ENCODE measurements at places on chromosomes 13 and 19. TPM values are rescaled to one million over a fixed set of nuclear protein-coding genes. Genes with fewer than 3 reads are reported as not detected.

DNA sequence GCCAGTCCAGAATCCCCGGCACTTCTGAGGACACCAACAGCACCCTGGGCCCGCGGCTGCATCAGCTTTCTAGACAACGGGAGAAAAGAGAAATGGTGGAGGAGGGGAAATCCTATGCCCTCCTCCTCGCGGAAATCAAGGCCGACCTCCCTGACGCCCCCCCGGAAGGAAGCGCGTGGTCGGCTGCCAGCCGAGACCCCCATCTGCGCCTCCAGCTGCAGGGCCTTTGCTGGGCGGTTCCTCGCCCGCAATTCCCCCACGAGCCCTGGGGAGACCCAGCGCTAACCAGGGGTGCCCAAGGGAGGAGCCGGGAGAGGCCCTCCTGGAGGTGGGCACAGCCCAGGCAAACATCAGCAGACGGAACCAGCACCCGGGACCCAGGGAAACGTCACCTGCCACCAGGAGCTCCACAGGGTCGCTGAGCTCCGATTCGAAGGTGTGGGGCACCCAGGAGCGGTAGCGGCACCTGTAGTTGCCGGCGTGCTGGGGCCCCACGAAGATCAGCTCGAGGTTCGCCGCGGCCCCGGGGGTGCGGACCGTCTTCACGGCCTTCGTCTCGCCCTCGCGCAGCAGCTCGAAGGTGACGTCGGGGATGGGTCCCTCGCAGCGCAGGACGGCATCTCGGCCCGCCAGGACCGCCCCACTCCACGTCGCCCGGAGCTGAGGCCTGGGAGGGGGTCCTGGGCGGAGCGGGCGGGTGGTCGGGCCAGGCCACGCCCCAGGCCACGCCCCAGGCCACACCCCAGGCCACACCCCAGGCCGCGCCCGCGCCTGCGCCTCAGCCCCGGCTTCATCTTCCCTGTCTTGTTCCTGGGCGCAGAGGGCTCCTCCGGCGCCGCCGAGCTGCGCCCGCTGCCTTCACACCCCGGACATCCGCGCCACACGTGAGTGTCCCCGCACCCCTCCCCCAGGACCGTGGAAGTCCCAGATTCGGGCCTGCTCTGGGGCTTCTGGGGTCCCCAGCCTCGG is 6.0 kb downstream of the A1BG start:
- peak overlapping the region; percentile 83 for H3K27ac ChIP-seq
- DNase-seq, result peak; percentile 63
- H3K36me3 ChIP-seq, result peaks cover 12% of the 10 kb centered on the region
- no peaks in the 10 kb centered on the region for H3K27me3 ChIP-seq
- H3K4me1 ChIP-seq, result peaks cover 29% of the 10 kb centered on the region

SELENOW gene
- total RNA-seq, result 106 TPM

DNA sequence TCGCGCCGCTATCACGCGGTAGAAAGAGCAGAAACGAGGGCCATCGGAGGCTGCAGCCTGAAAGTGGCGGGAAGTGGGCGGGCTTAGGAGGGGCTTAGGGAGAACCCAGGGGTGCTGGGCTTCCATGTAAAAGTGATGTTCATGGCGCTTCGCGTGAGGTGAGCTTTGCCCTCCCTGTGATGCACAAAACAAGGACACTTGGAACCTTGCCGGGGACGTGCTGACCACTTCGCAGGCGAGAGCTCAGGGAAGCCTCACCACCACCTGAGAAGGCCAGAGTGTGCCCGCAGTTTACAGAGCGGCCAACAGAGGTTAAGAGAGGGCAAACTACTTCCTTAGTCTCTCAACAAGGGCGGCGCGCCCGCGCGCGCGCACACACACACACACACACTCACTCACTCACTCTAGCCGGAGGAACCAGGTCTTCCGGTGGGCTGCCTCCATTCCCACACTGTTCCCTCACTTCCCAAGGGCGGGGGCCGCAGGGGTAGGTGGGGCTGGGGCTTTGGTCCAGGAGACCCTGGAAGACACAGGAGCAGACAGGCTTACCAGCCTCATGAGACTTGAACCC is 651 bp downstream of the GAPDHS start:
- H3K27me3 ChIP-seq, result peaks cover 26% of the 10 kb centered on the region
- peak overlapping the region; percentile 26 for H3K27ac ChIP-seq

PSG1 gene
- not detected for total RNA-seq

DNA sequence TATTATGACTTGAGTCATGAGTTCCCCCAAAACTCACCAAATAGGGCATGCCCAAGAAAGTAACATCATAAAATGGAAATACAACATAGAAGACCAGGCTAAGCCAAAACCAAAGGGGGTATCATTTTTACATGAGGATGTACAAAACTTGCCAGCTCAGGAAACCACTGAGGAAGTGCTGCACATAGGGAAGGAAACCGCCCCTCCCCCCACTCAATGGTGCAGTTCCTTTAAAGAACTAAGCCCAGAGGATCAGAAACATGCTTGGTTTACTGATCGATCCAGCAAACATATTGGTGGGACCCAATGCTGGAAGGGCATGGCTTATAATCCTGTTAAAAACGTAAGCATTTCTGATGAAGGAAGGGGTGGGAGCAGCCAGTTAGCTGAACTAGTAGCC is 4.2 kb upstream of the ZNF486 start:
- H3K4me1 ChIP-seq, result peaks cover 8% of the 10 kb centered on the region
- no peak overlapping the region for H3K27ac ChIP-seq
- H3K4me3 ChIP-seq, result no peak overlapping the region
- no peak for DNase-seq
- H3K27me3 ChIP-seq, result no peaks in the 10 kb centered on the region

DNA sequence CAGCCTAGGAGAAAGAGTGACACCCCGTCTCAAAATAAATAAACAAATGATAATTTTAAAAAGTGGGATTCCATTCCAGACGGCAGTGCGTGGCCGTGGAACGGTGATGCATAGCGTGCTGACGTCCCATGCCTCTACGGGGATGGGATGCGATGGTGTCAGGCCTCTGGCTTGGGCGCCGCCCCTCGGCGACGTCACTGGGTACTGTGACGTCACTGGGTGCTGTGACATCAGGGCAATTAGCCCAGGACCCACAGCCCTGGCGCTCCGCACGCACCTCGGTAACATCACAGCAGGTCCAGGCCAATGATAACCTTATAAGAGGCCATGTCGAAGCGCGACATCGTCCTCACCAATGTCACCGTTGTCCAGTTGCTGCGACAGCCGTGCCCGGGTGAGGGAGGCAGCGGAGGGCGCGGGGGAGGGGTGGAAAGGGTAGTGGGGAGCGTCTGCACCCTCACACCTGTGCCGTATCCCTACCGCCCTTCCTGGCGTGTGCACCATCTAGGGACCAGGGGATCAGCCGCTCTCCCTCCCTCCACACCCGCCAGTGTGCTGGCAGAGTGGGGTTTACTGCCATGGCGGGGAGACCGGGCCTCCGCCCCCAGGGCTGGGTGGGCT is at the start of gene GAPDHS:
TSS of gene GAPDHS (plus strand) at position 256 of the 621 bp plus-strand sequence. CDS start at position 328, 72 bp downstream.
- H3K27me3 ChIP-seq, result peaks cover 28% of the 10 kb centered on the region
- H3K4me1 ChIP-seq, result peaks cover 7% of the 10 kb centered on the region
- H3K4me3 ChIP-seq, result peak within 1 kb of the TSS; percentile 56
- DNase-seq, result no peak

DNA sequence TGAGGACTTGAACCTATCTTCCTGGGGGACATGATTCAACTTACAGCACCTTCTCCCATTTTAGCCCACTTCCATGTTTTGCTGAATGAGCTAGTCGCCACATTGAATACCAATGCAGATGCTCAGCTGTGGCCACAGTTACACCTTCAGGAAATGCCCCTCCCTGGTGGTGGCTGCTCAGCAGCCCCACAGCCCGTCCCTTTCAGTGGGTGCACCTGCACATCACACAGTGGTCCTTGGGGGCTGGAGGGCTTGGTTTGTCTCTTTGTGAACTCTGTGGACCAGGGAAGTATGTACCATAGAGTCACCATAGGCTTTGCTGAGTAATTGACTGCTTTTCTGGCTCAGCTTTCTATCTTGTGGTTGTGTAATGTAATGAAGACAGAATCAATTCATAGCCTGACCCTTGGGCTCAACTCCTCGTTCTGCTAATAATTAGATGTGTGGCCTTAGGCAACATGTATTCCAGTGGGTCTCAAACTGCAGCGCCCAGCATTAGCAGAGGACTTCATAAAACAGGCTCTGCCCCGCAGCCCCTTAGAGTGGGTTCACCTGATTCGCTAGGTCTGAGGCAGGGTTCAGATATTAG is 48.1 kb upstream of the FARP1 start:
- no peak for DNase-seq
- no peaks in the 10 kb centered on the region for H3K4me1 ChIP-seq
- no peak overlapping the region for H3K27ac ChIP-seq
- H3K27me3 ChIP-seq, result peaks cover 3% of the 10 kb centered on the region

- DNase-seq, result no peak
- H3K4me1 ChIP-seq, result peaks cover 12% of the 10 kb centered on the region
- H3K36me3 ChIP-seq, result peaks cover 16% of the 10 kb centered on the region
- no peaks in the 10 kb centered on the region for H3K27me3 ChIP-seq
- peak overlapping the region; percentile 98 for H3K27ac ChIP-seq
Observed at GRCh38 chr19:52527956-52528351, 486 bp downstream of the ZNF808 start.

DNA sequence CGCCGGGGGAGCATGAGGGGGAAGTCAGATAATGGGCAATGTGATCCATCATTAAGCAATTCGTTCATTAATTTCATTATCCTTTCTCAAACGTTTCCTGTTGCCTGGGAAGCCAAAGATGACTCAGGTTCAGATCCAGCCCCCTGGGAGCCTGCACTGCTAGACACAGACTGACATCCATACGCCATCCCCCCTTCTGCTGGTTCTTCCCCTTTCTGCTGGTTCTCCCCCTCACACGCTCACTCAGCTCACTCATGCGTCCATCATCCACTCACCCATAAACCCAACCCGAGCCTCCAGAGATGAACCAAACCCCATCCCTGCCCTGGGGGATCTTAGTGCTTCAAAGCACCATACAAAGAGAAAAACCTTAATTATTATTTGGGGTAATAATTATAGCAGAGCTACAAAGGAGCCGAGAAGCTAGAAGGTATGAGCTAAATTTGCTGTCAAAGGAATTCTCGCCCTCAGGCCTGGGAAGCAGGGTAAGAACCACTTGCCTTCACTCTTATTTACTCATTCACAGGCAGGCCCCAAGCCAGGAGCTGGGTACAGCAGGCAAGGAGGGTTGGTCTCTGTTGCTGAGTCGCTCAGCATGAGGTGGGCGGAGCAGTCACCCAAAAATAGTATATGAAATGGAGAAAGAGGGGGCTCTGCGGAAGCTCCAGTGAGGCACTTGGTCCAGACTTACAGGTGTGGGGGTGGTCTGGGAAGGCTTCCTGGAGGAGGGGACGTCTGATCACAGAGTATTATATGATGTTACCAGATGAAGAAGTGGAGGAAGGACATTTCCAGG is 7.0 kb upstream of the ZNF444 start:
- H3K4me3 ChIP-seq, result no peak overlapping the region
- no peaks in the 10 kb centered on the region for H3K4me1 ChIP-seq
- H3K36me3 ChIP-seq, result no peaks in the 10 kb centered on the region
- H3K27me3 ChIP-seq, result peaks cover 3% of the 10 kb centered on the region
- no peak overlapping the region for H3K27ac ChIP-seq

DNA sequence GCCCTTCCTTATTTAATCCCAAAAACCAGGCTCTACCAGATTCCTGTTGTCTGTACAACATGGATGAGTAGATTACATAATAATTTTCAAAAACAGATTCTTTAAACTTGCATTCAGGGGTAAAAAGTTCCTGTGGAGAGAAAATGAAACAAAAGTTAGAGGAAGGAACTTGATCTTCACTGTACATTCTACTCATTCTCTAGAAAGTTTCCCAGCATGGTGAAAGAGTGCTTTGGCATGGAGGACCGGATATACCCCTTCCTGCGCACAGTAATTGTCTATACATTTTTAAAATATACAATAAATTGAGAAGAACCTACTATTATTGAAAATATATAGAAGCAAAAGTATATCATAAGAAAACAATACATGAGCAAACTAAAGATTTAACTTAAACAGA is 274.2 kb downstream of the ITGBL1 start:
- no peak overlapping the region for H3K27ac ChIP-seq
- DNase-seq, result no peak
- H3K36me3 ChIP-seq, result no peaks in the 10 kb centered on the region
- no peak overlapping the region for H3K4me3 ChIP-seq
- H3K27me3 ChIP-seq, result no peaks in the 10 kb centered on the region

GNG7 gene
- total RNA-seq, result 0.13 TPM

ZNF17 gene
- total RNA-seq, result 11.0 TPM

DNA sequence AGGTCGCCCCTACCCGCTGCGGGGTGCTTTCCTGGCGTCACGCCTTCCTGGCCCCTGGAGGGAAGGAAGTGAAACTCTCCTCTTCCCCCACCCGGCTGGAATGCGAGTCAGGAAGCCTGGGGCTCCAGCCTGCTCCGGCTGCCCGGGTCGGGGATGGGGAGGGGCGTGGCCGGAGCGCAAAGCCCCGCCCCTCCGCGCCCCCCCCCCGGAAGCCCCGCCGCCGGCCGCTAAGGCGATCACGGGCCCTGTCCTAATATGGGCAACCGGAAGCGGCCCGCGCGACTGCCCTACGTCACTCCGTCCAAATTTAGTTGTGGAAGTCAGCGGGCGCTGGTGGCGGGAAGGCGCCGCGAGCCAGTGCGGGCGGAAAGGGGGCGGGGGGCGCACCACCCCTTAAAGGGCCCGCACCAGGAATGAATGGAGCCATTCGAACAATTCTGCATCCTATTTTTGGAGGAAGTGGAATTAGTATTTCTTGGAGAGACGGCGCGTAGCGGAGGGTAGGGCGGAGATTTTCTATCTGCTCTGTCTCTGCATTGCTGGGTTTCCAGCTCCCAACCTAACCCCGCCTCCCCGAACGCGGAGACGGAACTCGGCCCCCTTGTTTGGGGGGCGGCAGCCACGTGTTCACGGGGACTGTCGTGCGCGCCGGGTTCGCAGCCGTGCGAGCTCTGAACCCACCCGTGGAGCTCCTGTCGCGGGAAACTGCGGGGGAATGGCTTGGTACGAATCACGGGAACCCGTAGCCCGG is 1.6 kb downstream of the IER2 start:
- peaks cover 38% of the 10 kb centered on the region for H3K4me1 ChIP-seq
- H3K27me3 ChIP-seq, result peaks cover 2% of the 10 kb centered on the region
- peak overlapping the region; percentile 99 for H3K27ac ChIP-seq
- peaks cover 24% of the 10 kb centered on the region for H3K36me3 ChIP-seq

GRCh38 chr13:88031980-88032559 is 360.9 kb downstream of the SLITRK5 start:
- no peaks in the 10 kb centered on the region for H3K36me3 ChIP-seq
- no peaks in the 10 kb centered on the region for H3K27me3 ChIP-seq
- no peaks in the 10 kb centered on the region for H3K4me1 ChIP-seq
- no peak overlapping the region for H3K27ac ChIP-seq

MBNL2 gene
- 24.2 TPM for total RNA-seq

CRTC1 gene
- 6.1 TPM for total RNA-seq

LILRB4 gene
- not detected for total RNA-seq

DNA sequence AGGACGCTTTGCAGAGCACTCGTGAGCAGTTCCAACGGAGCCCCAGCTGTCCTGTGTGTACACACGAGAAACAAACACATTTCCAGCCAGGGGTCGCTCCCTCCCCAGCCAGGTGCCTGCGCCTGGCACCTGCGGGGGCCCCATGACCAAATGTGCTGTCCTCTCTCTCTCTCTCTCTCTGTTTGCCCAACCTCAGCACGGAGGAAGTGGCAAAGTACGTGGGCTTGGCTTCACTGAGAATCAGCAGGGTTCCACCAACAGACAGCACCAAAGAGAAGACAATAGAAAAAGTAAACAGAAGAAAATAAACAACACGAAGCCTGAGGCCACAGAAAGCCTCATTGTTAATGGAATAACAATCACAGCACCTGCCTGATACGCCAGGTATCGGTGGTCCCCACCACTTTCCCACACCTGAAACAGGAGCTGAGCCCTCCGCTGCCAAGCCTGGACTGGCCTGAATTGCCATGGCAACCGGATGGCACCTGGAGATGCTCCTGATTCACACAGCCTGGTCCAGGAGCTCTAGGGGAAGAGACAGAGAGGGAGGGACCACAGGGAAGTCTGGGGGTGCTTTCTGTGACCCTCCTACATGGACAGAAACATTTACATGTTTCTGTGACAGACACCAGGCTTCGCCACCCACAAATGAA is 103.9 kb upstream of the CACNA1A start:
- DNase-seq, result no peak
- no peak overlapping the region for H3K27ac ChIP-seq
- no peaks in the 10 kb centered on the region for H3K27me3 ChIP-seq
- H3K4me3 ChIP-seq, result no peak overlapping the region
